ENCODE measurements at places on chromosomes 16 and 17. TPM values are rescaled to one million over a fixed set of nuclear protein-coding genes. Genes with fewer than 3 reads are reported as not detected.

SOST gene
- total RNA-seq: not detected

ATPAF2 gene
- total RNA-seq: 14.4 TPM

ICAM2 gene
- total RNA-seq: 17.5 TPM

MYOCD gene
- total RNA-seq: 0.05 TPM

GRIN2C gene
- 0.09 TPM for total RNA-seq

HLF gene
- total RNA-seq: 59.3 TPM
